ENCODE measurements at places on chromosomes 4 and X. TPM values are rescaled to one million over a fixed set of nuclear protein-coding genes. Genes with fewer than 3 reads are reported as not detected.

DNA sequence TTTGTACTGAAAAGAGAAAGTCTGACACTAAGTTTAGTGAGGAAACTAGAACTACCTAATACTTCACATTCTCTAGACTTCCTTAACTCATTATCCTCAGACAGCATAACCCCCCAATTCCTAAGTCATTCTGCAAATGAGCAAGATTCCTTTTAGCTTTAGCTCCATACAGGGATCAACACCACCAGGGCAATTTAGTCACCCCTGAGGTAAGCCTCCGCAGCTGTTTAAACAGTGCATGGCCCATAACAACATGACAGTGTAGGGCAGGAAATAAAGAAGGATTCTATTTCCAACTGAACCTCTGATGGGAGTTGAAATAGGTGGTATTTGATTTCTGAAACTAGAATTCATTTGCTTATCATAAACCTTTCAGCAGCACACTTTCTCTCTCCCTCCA is 112.8 kb upstream of the DKK2 start:
- DNase-seq, result no peak

DNA sequence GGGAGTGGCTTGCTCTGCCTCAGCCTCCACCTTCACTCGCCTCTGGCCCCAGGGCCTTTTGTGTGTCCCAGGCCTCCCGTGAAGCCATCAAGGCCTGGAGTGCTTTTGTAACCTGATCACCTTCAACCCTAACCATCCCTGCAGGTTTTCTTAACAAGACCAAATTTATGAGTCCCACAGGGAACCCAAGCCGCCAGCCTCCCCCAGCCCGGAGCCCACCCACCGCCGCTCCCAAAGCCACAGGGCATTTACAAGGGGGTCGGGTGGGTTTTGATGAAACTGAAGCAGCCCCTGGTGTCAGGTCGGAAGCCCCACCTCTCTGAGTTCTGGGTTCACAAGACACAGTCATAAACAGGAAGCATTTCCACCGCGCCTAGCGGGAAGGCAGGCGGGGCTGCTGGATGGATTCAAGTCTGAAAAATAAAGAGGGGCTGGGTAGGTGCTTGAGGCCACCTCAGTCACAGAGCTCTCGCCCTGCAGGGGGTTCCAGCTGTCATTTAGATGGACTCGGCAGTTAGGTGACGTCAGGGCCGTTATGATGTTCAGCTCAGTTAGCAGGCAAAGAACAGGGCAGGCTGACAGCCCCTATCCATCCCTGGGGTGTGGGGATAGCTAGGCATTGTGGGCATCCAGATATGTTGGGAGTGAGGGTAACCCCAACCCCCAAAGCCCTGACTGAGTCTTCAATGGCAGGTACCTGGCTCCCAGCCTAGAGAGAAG is 128.5 kb downstream of the BCOR start:
- no peak for DNase-seq

- DNase-seq, result no peak
Measured at GRCh38 chr4:159443975-159444374, 341.1 kb downstream of the RAPGEF2 start.

GRCh38 chr4:66266035-66266434 is 595.7 kb upstream of the EPHA5 start:
- DNase-seq, result no peak

- DNase-seq, result no peak
Measured at GRCh38 chr4:45241976-45242375, 515.6 kb upstream of the GNPDA2 start.

DNA sequence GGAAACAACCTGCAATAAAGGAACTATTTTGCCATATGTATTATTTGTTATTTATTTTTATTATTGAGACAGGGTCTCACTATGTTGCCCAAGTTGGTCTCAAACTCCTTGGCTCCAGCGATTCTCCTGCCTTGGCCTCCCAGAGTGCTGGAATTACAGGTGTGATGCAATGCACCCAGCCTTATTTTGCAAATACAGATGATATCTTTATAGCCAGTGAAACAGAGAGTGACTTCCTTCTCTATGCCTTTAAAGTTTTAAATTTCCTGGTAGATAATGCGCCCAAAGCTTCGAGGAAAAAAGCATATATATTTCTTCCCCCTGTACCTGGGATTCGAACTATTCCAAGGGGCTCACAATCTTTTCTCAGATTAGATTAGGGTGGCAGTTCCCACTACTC is 601.1 kb upstream of the HTR2C start:
- no peak for DNase-seq

DNA sequence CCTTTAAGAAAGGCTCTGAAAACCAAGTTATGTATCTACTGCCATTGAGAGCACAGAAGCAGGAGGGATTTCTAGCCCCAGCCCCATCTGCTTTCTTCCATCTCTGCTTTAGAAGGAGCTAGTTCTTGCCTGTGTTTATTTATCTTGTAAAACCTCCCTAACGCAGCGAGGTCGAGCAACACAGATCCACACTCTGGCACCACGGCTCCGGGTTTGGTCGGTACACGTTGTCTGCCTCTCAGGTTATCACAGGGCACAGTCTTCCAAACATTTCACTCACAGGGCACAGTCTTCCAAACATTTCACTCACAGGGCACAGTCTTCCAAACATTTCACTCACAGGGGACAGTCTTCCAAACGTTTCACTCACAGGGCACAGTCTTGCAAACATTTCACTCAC is 69.7 kb upstream of the TLR3 start:
- DNase-seq, result no peak

RTL9 gene
- polyA plus RNA-seq, result 0.14 TPM

UTP3 gene
- polyA plus RNA-seq, result 27.7 TPM

MGAT4D gene
- not detected for polyA plus RNA-seq

PRR32 gene
- not detected for polyA plus RNA-seq

NAA10 gene
- 103 TPM for polyA plus RNA-seq

ANTXR2 gene
- 41.3 TPM for polyA plus RNA-seq

FGF13 gene
- polyA plus RNA-seq, result 0.10 TPM

CD40LG gene
- not detected for polyA plus RNA-seq

FRG1 gene
- polyA plus RNA-seq, result 19.8 TPM
